Hypothalamus (tissue), 51 donors: ENCODE measurements at places on chromosomes 13 and 19.

DNA sequence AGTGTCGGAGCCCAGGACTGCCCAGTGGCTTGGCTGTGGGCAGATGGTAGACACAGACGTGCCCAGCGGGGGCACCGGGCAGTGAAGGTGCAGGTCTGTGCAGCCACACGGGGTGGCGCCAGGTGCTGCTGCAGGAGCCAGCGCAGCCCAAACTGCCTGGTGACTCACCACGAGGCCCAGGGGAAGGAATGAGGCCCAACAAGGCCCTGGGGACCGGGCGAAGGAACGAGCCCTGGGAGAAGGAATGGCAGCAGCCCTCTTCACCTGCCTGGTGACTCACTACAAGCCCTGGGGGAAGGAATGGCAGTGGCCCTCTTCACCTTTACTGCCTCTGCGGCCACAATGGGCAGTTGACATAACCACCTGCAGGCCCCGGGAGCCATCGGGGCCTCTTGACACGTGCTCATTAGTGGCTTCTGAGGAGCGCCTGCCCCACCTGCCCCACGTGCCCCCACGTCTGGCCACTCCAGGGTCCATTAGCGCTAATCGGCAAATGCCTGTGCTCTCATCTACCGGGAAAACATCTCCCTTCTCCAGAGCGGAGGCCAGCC lies 9.3 kb downstream of the MED16 start:
- DNase-seq, result no peak

- no peak for DNase-seq
Observed at GRCh38 chr13:97921176-97921816, 32.2 kb upstream of the IPO5 start.

- no peak for DNase-seq
Observed at GRCh38 chr13:43797159-43797558, 10.4 kb upstream of the ENOX1 start.

- DNase-seq, result no peak
Observed at GRCh38 chr19:42021185-42021584, 27.2 kb upstream of the ATP1A3 start.

- no peak for DNase-seq
Observed at GRCh38 chr19:18225702-18226468, at the start of gene PDE4C. Gene PDE4C (minus strand): TSS chr19:18226438. CDS start chr19:18226415, 23 bp downstream.

DNA sequence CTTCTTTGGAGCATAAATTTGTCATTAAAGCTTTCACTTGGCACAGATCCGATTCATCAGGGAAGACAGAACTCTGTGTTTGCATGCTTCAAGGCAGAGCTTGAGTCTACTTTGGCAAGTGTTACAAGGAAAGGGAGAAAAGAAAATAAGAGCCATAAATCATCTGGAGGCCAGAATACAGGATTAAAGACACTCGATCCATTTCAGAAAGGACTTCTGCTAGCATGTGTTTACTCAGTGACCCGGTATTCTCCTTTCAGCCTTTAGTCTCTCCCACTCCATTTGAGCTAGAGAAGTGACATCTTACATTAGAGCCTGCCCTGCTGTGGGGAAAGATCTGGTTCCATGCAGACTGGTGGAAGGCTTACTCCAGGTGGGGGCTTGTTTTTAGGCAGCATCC lies 306.4 kb downstream of the KLF5 start:
- DNase-seq, result no peak

- DNase-seq, result no peak
Observed at GRCh38 chr13:98677398-98677797, 75.1 kb downstream of the SLC15A1 start.

DNA sequence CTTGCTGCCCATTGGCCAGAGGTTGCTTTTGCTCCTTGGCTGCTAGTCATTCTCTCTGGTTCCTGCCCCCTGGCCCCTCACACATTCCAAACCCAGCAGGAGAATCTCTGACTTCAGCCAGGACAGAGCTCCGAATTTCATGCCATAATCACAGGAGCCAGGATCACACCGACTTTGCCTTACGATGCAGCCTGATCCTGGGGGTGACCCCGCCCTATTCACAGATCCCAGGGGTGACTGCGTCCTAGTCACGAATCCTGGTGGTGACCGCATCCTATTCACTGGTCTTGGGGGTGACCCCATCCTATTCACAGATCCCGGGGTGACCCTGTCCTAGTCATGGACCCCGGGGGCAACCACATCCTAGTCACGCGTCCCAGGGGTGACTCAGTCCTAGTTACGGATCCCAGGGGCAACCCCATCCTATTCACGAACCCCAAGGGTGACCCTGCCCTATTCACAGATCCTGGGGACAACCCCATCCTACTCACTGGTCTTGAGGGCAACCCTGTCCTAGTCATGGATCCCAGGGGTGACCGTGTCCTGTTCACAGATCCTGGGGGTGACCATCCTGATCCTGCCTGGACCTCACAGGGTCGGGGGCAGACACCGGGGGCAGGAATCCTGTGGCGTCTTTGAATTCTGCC lies 7.4 kb upstream of the TEX29 start:
- no peak for DNase-seq

DNA sequence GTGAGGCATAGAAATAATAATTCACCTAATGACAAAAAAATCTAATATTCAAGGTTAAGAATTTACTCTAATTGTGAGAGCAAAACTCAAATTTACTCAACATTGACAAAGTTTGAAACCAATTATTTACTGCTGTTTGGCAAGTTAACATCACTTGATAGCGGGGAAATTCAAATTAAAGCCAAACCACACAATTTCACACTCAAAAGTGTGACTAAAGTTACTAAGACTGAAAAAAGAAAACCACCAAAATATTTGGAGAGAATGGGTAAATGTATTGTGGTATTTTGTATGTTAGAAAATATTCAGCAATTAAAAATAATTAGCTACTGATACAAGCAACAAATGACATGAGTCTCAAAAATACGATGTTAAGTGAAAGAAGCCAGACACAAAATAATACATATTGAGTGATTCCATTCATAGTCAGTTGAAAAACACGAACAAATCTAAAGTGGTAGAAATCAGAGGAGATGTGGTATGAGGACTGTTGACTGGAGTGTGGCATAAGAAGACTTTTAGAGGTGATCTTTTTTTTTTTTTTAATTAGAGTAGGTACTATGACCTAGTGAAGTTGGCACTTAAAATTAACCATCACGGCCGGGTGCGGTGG lies 541.4 kb upstream of the ATXN8OS start:
- DNase-seq, result no peak

DNA sequence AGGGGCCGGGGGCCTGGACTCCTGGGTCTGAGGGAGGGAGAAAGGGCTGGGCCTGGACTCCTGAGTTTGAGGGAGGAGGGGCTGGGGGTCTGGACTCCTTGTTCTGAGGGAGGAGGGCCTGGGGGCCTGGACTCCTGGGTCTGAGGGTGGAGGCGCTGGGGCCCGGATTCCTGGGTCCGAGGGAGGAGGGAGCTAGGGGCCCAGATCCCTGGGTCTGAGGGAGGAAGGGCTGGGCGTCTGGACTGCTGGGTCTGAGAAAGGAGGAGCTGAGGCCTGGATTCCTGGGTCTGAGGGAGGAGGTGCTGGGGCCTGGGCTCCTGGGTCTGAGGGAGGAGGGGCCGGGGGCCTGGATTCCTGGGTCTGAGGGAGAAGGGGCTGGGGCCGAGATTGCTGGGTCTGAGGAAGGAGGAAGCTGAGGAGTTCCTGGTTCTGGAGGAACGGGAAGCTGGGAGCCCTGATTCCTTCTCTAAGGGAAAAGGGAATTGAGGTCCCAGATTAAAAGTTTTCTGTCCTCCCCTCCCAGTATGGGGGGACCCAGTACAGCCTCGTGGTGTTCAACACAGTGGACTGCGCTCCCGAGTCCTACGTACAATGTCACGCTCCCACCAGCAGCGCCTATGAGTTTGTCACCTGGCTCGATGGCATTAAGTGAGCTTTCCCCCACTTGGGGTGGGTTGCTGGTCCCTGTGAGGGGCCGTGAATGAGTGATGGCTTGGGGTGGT lies 721 bp downstream of the MED25 start:
- no peak for DNase-seq

GRCh38 chr13:78657699-78658629 lies 991 bp downstream of the OBI1 start:
- DNase-seq, result no peak

DNA sequence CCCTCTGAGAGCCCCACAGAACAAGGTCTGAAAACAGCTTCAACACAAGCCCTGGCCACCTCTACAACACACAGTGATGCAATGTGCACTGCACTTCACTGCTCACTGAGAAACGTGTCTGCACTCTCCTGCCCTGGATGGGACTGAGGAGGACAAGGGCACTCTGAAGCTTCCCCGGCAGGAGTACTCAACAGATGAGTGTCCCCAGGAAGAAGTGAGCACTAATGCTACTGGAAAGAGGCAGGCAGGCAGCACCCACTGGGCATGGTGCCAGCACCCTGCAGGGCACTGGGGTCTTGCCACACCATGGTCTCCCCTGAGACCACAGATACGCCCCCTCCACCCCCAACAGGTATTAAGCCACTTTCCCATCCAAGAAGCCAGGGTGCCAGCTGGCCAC lies 17.7 kb upstream of the SLC35E1 start:
- no peak for DNase-seq

DNA sequence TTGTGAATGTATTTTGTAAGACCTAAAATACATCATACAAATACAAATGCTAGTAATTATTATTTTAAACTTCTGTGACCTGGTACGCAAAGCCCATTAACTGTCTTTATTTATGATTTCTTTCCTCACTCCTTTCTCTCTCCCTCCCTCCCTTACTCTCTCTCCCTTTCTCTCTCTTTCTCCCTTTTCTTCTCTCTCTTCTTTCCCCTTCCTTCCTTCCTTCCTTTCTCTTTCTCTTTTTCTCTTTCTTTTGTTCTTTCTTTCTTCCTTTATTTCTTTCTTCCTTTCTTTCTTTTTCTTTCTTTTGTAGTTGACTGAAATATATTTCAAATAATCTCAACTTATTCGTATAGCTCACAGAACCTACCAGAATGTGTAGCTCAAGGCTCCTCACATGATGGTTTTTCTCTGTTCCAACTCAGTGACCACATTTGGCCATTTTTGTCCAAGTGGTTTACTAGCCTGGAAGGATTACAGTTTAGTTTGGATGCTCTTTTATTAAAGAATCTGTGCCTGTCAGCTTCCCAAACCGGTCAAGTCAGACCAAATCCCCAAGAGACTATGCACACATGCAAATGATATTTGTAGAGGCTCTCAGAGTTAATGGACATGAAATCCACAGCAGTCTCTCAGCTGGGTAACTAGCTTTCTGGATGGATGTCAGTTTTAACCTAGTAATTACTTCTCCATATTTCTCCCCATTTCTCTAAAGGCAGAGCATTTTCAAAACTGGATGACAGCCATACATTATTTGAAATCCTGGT lies 71.7 kb downstream of the POSTN start:
- DNase-seq, result no peak

GRCh38 chr19:6100284-6100915 lies 9.9 kb downstream of the RFX2 start:
- no peak for DNase-seq

DNA sequence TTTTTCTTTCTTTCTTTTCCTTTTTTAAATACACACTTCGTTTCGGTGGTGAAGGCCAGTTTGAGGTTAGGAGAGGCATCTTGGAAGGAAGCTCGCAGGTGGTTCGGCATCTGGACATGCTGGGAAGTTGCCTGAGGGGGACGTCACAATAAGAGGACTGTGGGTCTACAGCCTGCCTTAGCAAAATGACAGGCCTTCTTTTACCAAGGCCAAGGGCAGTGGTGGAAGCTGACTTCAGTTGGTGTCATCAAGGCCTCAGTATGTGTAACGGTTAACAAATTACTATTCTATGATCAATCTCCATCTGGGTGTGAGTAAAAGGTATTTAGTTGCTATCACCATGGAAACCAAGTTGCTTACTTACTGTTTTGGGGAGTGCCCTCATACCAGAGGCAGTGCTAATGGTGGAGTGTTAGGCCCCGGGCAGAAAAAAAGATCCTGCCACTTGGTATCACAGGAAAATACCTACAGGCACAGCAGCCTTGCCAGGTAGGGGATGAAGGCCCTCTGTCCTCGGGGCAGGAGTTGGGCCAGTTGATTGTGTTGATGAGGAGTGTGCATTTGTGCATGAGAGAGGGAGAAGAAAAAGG lies 10.3 kb downstream of the ACTN4 start:
- no peak for DNase-seq

DNA sequence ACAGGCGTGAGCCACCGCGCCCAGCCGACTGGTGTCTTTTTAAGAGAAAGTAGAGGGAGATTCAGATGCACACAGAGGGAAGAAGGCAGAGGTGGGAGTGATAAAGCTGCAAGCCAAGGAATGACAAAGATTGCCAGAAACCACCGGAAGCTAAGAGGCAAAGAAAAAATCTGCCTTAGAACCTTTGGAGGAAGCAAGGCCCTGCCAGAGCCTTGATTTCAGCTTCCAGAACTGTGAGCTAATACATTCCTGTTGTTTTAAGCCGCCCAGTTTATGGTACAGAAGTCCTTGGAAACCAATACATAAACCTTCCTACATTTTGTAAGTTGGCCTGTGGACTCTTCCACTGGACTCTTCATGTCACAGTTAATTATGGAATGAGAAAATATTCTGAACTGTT lies 71.7 kb upstream of the SOX21 start:
- no peak for DNase-seq

GRCh38 chr13:71055644-71056043 lies 811.4 kb downstream of the DACH1 start:
- DNase-seq, result no peak
